ENCODE measurements at places on chromosomes 13 and 19. TPM values are rescaled to one million over a fixed set of nuclear protein-coding genes. Genes with fewer than 3 reads are reported as not detected.

GRCh38 chr19:35546532-35546931 is 1.1 kb downstream of the TMEM147 start:
- no peak for DNase-seq

DNA sequence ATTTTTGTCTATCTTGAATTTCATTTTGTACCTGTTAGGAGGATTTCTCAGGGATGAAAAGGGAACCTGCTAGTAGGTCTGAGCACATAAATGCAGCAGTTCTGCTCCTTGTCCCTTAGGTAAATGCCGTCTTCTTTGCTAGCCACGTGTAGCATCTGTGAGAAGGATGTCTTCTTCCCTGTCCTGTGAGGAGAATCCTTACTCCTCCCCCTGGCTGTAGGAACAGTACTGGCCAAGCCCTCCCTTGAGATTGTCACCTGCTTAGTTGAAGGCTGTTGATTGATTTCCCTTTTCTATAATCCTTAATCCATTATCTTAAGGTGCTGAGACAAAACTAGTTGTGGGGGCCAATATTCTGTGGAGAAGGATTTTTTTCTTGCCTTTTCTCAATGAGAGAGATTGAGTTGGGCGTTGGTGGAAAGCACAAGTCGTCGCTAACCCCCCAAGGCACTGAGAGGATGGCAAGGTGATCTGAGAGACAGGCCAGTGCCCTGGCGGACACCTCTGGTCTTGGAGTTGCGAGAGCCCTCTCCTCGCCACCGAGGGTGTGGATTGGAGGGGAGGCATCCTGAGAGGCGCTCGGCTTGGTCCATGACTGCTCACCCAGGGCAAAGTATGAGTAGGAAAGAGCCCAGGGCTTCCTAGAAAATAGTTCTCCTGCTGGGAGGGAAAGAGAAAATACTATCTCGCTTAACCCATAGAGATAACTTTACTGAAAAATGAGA is 216.7 kb downstream of the ATP8A2 start:
- DNase-seq, result no peak

The SERPINE3 gene
- total RNA-seq, result not detected

The IGFL3 gene
- total RNA-seq, result not detected

DNA sequence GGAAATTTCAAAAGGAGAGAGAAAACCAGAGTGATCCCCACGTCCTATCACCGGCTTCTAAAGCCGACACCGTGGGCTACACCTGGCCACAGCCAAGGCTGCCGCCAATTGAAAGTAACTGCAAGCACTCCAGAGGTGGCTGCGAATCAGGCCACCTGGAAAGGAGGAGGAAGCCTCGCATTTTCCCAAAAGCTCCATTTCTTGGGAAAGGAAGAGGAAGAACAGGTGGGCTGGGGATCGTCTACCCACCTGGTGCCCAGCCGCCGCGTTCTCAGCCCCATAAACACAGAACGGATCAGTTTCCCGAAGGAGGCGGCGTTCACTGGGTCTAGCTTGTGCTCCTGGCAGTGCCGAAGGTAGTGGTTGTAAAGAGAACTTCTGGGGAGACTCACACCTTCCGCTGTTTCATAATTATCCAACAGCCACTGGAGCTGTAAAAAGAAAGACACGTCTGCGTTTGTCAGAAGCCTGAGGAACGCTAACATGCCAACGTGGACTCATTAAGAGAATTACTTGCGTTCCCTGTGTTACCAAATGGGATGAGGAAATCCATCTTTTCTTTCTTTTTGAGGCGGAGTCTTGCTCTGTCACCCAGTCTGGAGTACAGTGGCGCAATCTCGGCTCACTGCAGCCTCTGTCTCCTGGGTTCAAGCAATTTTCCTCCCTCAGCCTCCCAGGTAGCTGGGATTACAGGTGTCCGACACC is 38.1 kb upstream of the RANBP3 start:
- DNase-seq, result no peak

- no peak for DNase-seq
These were observed 39.0 kb downstream of the SERTM1 start for GRCh38 chr13:36712770-36713169.

GRCh38 chr13:92807353-92807752 is 419.3 kb upstream of the GPC6 start:
- no peak for DNase-seq

- no peak for DNase-seq
These were observed 774 bp upstream of the PPP2R1A start for GRCh38 chr19:52188822-52189734.

DNA sequence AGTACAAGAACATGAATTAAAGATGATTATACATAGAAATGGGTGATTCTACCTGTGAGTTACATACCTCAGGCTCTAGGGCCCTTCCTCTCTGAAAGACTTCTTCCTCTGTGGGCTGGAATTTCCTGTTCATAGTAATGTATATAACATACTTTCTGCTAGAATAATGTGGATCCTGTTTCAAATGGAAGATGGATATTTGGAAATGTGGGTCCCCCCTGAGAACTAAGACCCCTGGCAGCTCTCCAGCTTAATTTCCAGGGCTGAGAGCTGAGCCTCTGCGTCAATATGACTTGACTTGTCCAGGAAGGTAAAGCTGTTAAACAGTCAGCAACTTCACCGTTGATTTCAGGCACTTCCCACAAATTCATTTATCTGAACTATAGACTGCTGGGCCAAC is 296.3 kb downstream of the NALCN start:
- no peak for DNase-seq

- no peak for DNase-seq
These were observed 13.9 kb upstream of the HS6ST3 start for GRCh38 chr13:96075953-96076543.

- no peak for DNase-seq
These were observed at the start of gene CABP5 for GRCh38 chr19:48043675-48044258. Gene CABP5, minus strand, starts transcription at chr19:48044079. Its CDS starts 157 bp downstream, at chr19:48043922.

GRCh38 chr19:50478901-50479715 is 2.5 kb upstream of the GARIN5A start:
- DNase-seq, result peak; percentile 32

The FCER2 gene
- 3.0 TPM for total RNA-seq

The ZNF714 gene
- 11.6 TPM for total RNA-seq

DNA sequence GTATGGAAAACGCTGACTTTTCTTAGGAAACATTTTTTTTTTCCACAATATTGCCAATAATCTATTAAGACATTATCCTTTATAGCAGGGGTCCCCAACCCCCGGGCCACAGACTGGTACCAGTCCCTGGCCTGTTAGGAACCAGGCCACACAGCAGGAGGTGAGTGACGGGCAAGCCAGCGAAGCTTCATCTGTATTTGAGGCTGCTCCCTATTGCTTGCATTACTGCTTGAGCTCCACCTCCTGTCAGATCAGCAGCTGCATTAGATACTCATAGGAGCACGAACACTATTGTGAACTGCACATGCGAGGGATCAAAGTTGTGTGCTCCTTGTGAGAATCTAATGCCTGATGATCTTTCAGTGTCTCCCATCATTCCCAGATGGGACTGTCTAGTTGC is 793.7 kb downstream of the SLITRK5 start:
- no peak for DNase-seq

The SIGLEC12 gene
- 0.34 TPM for total RNA-seq

The GZMM gene
- 52.7 TPM for total RNA-seq

DNA sequence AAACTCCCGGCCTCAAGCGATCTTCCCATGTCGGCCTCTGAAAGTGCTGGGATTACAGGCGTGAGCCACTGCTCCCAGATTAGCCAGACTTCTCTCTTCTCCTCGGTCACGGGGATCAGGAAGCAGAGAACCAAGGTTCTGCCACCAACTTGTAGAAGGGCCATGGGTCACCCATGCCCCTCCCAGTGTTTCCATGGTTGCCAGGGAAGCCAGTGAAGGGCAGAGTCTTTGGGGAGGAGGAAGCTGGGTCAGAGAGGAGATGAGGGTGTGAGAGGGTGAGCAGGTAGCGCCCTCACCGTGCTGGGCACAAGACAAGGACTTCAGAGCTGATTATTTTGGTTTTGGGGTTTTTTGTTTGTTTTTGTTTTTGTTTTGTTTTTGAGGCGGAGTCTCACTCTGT is 77.1 kb downstream of the GNG7 start:
- DNase-seq, result no peak

GRCh38 chr19:32671883-32672593 is 2.9 kb downstream of the ANKRD27 start:
- DNase-seq, result no peak

GRCh38 chr13:101065329-101065728 is 351.0 kb downstream of the NALCN start:
- DNase-seq, result no peak

The ZNF534 gene
- total RNA-seq, result not detected

DNA sequence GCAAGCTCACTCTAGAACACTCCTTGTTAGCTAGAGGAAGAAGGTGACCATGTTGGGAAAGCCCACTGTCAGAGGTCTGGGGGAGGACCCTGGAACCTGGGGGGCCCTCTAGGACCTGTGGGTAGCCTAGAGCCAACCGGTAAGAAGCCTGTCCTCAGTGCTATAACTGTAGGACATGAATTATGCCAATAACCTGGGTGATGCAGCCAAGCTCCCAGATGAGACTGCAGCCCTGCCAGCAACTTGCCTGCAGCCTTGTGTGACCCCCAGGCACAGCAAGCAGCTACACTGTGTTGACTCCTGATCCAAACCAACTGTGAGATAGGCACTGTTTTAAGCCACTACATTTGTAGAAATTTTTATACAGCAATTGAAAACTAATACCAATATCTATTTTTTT is 122.3 kb downstream of the MIPEP start:
- DNase-seq, result no peak

The RAB3A gene
- total RNA-seq, result 11.3 TPM

DNA sequence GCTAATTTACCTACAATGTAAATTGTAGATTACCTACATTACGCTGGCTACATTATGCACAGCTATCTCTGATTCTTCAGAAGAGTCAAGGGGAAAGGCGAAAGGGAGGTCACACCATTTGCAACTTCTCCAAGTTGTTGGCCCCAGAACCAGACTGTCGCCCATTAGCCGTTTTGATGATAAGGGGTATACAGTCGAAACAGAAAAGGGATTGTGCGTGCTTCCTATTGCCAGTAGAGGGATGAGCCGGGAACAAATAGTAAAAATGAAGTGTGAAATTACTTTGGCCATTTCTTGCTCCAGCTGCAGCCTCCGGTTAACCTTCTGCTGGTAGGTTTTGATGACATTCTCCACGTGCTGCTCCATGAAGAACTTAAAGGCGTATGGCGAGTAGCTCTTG is 73.8 kb downstream of the LATS2 start:
- no peak for DNase-seq

DNA sequence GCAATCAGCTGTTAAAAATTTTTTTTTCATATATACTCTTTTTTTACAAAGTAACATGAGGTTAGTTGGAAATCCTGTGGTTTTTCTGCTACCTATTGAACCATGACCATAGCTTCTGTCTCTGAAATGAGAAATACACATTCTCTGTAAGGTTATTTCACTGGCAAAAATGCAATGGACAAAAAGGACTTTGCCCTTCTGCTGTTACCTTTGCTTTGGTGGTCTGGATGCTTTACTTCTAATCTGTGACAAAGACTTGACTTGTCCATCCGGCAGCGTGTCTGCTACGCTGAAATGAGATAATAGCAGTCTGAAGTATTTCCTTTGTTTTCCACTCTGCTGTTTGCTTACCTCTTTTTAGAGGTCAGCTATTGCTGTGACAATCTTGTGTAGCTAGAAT is 412.8 kb downstream of the SLITRK6 start:
- no peak for DNase-seq

DNA sequence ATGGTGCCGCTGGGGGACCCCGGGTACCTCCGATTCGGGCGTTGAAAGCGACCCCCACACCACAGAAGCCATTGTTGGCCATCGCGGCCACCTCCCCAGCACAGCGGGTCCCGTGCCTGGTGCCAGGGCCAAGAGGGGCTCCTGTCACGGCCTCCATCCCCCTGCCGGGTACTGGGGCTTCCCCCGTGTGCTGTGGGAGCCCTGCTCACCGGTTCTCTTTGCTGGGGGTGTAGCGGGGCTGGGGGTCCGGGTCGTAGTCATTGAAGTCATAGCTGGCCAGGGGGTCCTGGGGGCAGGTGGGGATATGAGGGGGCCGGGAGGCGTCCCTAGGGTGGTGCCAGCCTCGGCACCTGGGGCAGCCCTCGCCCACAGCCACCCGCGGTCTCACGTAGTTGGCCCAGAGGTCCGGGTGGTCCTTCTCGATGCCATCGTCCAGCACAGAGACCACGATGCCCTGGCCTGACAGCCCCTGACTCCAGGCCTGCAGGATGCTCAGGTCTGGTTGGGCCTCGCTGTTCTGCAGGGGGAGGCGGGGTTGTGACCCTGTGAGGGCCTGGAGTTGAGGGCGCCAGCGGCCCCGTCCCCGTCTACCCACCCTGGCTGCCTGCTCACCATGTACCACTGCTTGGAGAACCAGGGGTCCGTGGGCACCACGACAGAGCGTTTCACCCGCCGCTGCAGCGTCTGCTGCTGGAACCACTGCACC is 2.4 kb downstream of the PCSK4 start:
- DNase-seq, result no peak

DNA sequence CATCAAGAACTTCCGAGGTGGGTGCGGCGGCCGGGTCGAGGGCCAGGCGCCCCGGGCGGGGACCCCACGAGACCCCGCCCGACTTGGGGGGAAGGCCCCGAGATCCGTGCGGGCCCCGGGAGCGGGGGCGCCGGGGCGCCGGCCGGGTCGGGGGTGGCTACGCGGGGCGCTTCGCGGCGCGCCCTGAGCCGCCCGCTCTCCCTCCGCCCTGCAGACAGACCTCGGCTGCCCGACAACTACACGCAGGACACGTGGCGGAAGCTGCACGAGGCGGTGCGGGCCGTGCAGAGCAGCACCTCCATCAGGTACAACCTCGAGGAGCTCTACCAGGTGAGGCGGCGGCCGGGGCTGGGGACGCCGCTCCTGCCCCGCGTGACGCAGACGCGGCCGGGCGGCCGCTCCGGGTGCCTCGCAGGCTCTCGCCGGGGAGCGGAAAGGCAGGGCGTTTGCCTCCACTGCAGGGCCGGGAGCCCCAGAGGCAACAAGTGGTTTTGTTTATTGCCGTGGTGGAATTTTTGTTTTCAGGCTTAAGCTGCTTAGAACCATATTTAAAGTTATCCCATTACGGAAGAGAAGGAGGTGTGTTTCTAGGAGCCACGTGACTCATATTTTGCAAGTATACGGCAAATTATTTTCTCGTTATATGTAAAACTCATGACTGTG is 477 bp downstream of the CUL4A start:
- peak; percentile 75 for DNase-seq

DNA sequence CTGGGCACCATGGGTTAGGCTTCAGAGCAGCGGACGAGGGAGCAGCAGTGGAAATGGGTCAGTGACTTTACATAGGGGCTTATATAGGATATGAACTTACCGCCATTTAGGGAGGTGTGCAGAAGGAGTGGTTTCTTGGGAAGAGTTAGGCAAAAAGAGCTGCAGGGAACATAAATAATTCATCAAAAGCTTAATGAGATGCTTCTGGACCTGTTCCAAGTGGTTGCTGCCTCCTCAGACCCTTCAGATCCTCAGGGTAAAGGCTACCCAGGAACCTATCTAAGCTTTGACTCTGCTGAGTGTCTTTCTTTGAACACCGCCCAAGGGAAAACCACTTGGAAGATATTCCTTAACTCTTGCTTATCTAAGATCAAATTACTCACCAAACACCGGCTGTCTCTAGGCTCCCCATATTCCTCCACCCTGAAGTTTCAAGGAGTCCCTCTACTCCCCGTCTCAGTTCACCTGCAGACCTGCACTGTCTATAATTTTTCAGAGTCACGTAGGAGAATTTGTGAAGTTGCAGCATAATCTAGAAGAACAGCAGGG is at the start of gene IGFL4:
Gene IGFL4 (minus strand): TSS at position 51 of the 549 bp plus-strand sequence. CDS start 40 bp downstream, at position 11.
- DNase-seq, result no peak
